ENCODE measurements at places on chromosomes 6 and 20. TPM values are rescaled to one million over a fixed set of nuclear protein-coding genes. Genes with fewer than 3 reads are reported as not detected.

The CHRNA4 gene
- not detected for polyA plus RNA-seq

GRCh38 chr6:18564775-18565174, 177.6 kb downstream of the RNF144B start:
- no peak for DNase-seq

DNA sequence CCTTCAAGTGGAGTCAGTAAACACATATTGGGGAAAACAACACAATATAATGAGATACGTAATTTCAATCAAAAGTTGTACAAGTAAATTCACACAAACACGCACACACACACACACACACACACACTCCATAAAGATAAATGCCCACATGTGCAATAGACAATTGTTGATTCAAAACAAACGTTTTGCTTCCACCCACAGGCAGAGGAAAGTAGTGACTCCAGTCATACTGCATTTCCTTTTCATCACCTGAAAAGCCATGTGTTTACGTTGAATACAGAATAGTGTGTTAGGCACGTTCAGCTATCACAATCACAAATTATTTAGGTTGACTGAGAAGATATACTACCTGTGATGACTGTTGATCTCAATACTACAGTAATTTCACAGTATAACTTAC, 443.8 kb upstream of the MANEA start:
- no peak for DNase-seq

DNA sequence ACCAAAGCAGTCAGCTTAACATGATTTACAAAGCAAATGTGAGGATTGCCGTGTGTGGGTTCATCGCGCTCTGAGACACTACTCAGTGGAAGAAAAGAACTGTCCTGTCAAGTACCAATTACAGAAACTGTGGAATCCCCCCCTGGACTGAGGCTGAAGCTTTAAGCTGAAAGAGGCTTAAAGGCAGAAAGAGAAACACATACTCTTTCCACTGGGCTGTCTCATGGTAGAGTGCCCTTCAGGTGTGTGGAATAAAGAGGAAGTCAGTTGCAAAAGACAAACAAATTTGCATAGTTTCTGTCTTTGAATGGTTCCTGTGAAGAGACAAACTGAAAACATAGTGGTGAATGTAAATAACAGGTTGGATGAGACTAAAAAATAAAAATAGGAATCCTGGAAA, 560.4 kb upstream of the SYNCRIP start:
- no peak for DNase-seq

DNA sequence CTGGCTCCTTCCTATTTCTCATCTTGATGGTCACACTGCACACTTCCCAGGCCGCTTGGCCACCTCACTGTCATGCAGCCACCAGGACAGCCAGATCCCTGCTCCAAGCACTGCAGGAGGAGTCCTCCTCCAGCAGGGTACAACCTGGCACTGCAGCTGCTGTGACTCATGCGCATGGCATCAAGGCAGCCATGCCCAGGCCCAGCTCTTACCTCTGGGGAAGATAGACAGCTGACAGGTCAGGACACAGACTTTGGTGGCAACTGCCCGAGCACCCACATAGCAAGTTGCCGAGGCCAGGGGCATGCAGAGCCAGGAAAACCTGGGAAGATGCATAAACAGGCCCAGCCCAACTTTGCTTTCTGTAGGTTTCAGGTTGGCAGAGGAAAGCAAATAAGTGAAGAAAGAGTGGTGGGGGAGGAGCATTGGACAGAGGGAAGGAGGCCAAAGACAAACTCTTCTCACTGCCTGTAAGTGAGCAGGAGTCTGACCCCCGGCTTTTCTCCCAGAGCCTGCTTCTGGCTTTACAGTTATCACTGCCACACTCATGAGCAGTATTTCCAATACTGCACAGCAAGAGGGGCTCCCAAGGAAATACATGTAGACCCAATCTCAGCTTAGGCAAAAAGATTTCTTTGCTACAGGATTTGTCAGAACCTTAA, 38.8 kb downstream of the SLC22A3 start:
- DNase-seq = no peak

DNA sequence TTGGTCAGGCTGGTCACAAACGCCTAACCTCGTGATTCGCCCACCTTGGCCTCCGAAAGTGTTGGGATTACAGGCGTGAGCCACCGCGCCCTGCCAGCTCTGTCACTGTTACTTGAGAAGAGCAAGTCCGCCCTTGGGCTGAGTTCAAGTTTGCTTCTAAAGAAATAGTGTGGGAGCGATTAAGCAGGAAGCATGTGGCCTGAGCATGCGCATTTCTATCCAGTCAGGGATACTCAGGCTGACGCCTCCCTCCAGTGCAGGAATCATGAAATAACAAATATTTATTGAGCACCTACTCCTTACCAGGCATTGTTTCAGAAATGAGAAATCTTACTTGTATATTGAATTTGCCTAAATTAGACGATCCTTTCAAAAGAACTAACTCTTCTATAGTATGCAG, 166.2 kb downstream of the EDN1 start:
- no peak for DNase-seq

The NCOA5 gene
- polyA plus RNA-seq = 19.9 TPM

The EYA4 gene
- polyA plus RNA-seq = 0.39 TPM

The ZNF334 gene
- 1.8 TPM for polyA plus RNA-seq

DNA sequence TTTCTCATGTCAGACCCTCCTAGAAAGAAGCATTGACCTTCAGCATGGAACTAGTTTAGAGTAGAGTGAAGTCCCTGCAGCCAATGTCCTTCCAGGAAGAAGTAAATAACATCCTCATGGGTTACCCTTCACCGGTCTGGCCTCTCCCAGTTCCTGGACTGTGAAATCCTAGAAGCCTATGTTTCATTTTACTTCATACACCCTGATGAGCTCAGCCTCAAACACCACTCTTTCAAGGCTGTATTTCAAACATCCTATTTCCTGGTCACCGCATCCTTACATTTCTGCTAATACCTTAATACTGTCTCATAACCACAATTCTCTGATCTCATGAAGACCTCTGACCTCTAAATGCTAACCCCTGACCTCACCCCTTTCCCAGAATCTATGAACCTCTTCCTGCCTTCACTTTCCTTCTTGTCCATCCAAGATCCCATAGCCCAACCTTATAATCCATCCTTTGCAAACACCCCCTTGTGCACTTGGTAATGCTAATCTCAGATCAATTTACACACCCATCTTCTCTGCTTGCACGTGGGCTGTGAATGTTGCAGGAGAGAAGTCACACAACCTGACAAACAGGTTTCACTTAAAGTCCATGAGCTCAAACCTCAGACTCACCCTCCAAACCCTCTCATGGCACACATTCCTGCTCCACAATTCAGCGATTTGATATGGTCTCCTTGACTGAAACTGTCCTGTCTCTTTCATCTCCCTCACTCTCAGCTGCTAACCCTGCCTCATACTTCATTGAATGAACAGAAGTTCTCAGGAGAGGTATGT, 30.2 kb downstream of the SLC2A10 start:
- DNase-seq = no peak

GRCh38 chr6:95676011-95676628, 98.8 kb downstream of the MANEA start:
- DNase-seq = no peak

GRCh38 chr20:59580146-59580946, 24.0 kb upstream of the PHACTR3 start:
- DNase-seq = peak; percentile 36

DNA sequence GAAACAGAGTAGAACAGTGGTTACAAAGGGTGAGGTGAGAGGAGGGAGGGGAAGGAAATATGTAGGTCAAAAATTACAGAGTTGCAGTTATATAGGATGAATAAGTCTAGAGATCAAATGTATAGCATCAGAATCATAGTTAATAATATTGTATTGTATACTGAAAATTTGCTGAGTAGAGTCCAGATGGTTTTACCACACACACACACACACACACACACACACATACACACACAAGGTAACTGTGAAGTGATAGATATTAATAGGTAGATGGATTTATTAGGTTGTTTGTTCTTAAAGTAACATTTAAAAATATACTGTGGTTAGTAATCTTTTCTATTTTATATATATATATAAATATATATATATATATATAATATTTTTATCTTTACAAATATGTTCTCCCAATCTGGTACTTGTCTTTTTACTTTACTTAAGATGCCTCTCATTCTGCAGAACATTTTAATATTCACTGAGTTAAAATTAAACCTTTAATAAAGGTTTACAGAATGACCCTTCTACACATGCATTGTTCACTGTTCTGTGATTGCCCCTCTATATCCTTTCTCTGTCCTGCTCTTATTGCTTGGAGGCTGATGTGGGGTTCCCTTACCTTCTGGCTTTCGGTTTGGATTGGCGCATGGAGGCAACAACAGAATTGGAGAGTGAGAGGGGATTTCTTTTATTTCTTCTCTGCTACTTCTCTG, 408 bp downstream of the PTCHD4 start:
- DNase-seq = no peak

DNA sequence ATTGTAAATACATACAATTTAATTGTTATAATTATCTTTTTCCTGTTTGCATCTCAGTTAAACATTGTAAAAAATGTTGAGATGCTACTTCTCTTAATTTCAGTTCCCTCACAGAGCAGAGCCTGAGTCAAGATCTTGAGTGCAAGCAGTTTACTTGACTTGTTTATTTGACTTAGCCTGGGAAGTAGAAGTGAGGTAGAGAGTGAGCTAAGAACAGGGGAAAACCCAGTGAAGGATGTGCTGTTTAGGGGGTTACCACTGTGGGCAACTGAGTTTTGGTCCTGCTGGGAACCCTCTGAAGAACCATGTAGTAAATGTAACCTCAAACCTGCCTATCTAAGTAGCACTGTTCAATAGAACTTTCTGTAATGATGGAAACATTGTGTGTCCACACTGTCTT, 495.2 kb upstream of the FLRT3 start:
- DNase-seq = no peak

DNA sequence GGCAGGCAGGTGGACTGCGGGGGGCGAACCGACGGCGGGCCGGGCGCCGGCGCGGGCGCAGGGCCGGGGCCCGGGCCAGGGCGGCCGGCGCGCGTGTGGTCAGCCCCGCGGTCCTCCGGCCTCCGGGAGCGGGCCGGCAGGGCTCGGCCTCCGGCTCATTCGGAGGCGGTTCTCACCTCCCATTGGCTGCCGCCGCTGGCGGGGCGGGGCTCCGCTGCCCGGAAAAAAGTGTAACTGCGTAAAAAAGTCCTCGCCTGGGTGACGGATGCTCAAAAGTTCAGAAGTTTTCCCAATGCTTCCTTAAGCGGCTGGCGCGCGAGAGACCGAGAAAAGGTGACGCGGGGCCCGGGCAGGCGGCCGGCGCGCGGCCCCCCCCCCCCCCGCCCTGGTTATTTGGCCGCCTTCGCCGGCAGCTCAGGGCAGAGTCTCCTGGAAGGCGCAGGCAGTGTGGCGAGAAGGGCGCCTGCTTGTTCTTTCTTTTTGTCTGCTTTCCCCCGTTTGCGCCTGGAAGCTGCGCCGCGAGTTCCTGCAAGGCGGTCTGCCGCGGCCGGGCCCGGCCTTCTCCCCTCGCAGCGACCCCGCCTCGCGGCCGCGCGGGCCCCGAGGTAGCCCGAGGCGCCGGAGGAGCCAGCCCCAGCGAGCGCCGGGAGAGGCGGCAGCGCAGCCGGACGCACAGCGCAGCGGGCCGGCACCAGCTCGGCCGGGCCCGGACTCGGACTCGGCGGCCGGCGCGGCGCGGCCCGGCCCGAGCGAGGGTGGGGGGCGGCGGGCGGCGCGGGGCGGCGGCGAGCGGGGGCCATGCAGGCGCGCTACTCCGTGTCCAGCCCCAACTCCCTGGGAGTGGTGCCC, at the start of gene FOXC1:
Gene FOXC1 (plus strand): TSS at position 268 of the 849 bp plus-strand sequence. CDS start 531 bp downstream, at position 799.
- peak; percentile 80 for DNase-seq

DNA sequence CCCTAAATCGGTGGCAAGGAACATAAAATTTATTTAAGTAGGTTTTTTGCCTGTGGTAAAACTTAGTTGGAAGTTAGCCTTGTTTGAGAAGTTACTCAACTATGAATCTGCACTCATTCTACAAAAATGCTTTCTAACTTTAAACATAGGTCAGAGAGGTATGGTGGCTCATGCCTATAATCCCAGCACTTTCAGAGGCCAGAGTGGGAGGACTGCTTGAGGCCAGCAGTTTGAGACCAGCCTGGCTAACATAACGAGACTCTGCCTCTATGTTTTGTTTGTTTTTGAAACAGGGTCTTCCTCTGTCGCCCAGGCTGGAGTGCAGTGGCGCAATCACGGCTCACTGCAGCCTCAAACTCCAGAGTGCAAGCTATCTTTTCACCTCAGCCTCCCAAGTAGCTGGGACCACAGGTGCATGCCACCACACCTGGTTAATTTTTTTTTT, 16.2 kb downstream of the USP49 start:
- peak; percentile 72 for DNase-seq

The COL9A3 gene
- 0.34 TPM for polyA plus RNA-seq

- no peak for DNase-seq
Measured at GRCh38 chr6:16311763-16312162, 73.4 kb downstream of the GMPR start.

DNA sequence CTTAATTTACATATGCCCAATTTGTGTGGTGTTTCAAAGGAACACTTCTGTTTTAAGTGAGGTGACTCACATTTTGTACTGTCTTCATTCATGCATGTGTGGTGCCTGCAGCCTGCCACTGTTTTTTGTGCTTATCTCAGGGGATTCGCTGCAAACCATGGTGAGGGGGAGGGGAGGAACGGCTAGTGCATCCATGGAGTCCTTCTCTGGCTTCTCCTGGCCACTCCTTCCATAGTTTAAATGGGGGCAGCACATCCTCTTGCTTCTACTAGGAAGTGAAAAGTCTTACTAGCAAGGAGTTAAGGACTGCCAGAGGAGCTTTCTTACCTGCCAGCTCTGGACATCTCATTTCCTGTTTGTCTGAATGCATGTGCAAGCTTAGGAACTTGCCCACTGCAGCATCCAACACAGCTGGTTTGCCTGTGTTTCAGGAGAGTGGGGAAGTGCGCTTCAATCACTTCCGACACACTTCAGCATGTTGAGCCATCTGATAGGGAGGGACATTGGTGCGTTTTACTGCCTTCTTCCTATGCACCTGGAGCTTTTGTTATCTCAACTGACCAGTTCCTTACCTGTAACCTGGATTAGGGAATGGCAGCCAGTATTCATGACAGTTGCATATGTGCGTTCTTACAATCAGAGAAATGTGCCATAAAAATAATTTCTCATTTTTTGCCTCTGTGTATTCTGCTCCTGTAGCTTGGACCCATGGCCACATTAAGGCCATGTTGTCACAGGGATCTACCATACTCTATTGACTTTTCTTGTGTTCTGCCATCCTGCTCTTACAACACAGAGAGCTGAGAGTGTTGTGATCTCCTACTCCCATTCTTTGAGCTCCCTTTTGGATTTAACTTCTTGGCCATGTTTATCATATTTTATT, 211.3 kb downstream of the ARID1B start:
- no peak for DNase-seq

- no peak for DNase-seq
Measured at GRCh38 chr6:53624502-53624901, 41.1 kb downstream of the KLHL31 start.

The NRN1 gene
- polyA plus RNA-seq = 1.0 TPM
